ENCODE measurements at places on chromosomes 2 and 18. TPM values are rescaled to one million over a fixed set of nuclear protein-coding genes. Genes with fewer than 3 reads are reported as not detected.

DNA sequence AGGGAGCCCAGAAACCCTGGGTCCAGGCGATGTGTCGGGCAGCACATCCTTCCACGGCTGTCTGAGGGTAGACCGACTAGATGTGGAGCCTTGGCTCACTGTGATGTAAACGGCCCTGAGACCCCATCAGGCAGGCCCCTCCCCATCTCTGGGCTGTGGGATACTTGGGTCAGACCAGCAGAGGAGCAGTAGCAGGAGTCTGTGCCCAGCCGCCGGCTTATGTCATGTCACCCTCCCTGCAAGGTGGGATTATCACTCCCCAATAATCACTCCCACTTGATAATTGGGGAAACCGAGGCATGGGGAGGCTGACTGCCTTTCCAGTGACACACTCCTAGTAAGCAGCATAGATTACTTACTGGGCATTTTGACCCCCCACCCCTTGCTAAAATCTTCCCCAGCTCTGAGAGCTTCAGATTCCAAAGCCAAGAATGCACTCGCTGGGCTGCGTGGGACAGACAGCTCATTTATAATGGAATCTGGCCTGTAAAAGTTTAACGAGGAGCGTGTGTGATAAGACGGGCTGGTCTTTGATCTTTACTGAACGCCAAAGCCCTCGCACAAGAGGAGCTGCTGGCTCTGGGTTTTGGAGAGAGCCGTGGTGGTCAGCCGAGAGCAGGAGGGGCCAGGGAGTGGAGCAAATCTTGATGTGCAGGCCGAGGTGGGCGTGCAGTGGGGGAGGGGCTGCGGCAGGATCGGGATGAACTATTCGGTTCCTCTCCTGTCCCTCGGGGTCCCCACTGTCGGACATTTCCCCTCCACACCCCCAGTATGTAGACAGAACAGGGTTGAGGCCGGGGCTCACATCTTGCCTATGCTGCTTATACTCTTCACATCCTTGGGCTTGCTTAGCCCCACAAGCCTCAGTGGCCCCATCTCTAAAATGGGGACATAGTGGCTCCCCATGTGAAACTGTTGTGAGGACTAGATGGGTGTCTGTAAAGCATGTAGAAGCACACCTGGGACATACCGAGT, 200.0 kb downstream of the GLI2 start:
- peak; percentile 29 for ATAC-seq

- ATAC-seq: no peak
Measured at GRCh38 chr2:175823002-175823706, 178.9 kb downstream of the LNPK start.

DNA sequence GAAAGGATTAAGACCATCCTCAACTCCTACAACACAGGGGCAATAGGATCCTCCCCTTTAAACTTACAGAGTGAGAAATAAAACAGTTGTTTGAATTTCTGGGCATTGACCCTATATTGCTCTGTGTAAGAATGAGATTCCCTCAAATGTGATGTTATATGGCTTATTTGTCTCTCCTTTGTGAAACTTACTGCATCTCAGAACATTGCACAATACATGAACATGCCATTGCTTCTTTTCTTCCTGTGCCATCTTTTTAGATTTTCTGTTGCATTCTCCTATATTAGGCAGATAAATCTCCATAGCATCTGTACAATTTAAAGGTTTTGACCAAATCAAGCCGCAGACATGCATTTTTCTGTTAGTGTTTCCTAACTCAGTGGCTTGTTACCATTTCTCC, 941.9 kb upstream of the FANCL start:
- ATAC-seq: no peak

GRCh38 chr2:207226243-207226642, 60.5 kb upstream of the KLF7 start:
- no peak for ATAC-seq

GRCh38 chr2:85575739-85576138, 1.6 kb upstream of the VAMP8 start:
- no peak for ATAC-seq

DNA sequence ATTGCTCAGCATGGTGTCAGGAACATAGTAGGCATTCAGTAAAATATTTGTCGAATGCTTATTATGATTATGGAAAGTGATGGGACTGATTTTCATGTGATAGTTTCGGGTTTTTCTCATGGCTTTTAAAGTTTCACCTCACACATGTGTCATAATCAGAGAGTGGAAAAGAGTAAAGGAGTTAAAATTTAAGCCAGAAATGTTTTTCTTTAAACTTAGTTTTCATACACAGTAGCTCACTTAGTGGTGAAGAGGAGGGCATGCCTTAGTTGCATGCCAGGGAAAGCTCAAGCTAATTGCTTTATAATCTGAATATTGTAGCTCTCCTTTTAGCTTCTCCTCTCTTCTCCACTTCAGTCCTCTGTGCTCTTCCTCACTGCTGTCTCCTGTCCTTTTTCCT, 38.0 kb downstream of the EHBP1 start:
- ATAC-seq: no peak

DNA sequence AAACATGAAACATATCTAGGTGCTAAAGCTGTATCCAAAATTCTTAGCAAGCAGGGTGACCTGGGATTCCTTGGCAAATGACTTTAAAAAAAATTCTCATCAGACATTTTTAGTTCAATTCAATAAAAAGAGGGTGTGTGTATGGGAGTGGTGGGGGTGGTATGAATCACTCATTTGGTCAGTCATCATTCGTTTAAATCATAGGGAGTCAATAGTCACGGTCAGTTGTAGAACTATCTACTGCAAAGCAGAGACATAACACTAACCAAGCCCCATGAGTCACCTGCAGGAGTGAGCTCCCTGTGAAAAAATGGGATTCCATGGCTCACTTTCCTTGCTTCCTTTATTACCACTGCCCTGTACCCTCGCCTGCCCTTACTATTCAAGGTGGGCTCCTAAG, 380.6 kb upstream of the TCF4 start:
- ATAC-seq: no peak

DNA sequence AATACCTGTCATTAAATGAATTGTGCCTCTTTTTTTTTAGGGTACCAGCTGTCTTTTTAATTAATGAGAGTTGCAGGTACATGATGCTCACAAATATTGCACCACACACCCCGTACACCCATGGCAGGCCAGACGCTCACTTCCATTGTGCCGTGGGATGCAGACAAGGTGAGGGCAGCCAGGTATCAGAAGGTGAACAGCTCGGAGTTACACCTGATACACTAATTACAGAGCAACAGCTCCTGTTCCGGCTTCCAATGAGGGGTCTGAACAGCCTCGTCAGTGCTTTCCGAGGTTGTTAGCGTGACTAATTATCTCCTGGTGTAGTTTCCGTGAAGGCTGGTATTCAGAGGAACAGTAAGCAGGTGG, 442.8 kb downstream of the ZNF516 start:
- ATAC-seq: no peak

GRCh38 chr18:9916808-9917207, 3.0 kb downstream of the VAPA start:
- no peak for ATAC-seq

- ATAC-seq: no peak
Measured at GRCh38 chr2:157364257-157364974, 38.8 kb upstream of the ERMN start.

CFAP65 gene
- total RNA-seq: 10.0 TPM

LIPT1 gene
- total RNA-seq: 8.6 TPM

ACMSD gene
- total RNA-seq: 0.81 TPM

EVX2 gene
- 0.19 TPM for total RNA-seq

IL1R2 gene
- total RNA-seq: 0.23 TPM

IL36G gene
- total RNA-seq: not detected

OSR1 gene
- total RNA-seq: 11.5 TPM

RBM43 gene
- total RNA-seq: 6.2 TPM
